ENCODE measurements at places on chromosomes 6 and 20.

GRCh38 chr6:8733879-8734278 is 298.5 kb upstream of the SLC35B3 start:
- DNase-seq = no peak

GRCh38 chr6:137040393-137040792 is 4.4 kb downstream of the IL20RA start:
- no peak for DNase-seq

- no peak for DNase-seq
These were observed at the start of gene SLC13A3 for GRCh38 chr20:46651091-46651962. SLC13A3 (minus strand) TSS chr20:46651459; CDS start chr20:46651421, 38 bp downstream.

DNA sequence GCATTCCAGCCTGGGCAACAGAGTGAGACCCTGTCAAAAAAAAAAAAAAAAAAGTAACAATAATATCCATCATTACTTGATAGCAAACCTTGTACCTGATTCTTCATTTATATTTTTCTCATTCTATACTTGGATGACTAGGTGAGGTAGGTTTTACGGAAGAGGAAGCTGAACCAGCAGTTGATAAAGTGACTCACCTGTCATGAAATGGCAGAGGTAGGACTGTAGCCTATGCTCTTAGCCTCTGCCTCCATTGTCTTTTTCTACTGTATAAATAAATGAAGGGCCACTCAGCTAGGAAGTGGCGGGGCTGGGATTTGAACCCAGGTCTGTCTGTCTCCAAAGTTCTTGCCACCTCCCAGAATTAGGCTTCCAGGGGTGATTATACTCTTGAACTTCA is 20.7 kb upstream of the EPB41L1 start:
- DNase-seq = no peak

DNA sequence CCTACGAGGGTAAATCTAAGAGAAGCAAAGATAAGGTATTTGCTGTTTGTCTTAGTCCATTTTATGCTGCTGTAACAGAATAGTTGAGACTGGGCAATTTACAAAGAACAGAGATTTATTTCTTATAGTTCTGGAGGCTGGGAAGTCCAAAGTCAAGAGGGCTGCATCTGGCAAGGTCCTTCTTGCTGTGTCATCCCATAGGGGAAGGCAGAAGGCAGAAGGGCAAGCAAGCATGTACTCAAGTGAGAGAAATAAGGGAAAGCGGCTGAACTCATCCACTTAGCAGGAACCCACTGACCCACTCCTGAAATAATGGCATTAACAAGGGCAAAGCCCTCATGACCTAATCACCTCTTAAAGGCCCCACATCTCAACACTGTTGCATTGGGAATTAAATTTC is 102.7 kb downstream of the AGPAT4 start:
- DNase-seq = no peak

- no peak for DNase-seq
These were observed 464.3 kb upstream of the BTBD3 start for GRCh38 chr20:11453430-11453829.

GRCh38 chr6:147204060-147204785 is at the start of gene STXBP5:
STXBP5 (plus strand) TSS chr6:147204417; CDS start chr6:147204533, 116 bp downstream.
- DNase-seq = peak; percentile 52

- no peak for DNase-seq
These were observed 123.4 kb downstream of the MAFB start for GRCh38 chr20:40565682-40566040.

GRCh38 chr6:166446146-166446545 is 63.4 kb upstream of the MPC1 start:
- no peak for DNase-seq

GRCh38 chr6:169132352-169132940 is 121.2 kb downstream of the THBS2 start:
- DNase-seq = no peak

DNA sequence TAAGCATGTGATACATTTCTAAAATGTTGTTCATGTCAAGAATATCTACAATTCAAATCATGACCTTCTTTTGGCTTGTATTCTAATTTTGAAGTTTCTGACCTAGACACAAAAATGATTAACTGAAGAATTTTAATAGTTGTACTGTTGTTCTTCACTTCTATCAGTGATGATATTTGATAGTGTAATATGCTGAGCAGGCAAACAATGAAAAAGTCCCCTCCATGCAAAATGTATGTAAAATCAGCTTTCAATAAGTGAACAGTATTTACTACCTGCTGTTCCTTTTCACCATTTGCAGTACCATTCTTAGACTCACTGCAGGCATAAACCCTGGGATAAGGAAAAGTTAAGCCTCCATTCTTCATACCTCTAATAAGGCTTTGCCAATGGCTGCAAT is 201.5 kb downstream of the LAMA2 start:
- DNase-seq = no peak

DNA sequence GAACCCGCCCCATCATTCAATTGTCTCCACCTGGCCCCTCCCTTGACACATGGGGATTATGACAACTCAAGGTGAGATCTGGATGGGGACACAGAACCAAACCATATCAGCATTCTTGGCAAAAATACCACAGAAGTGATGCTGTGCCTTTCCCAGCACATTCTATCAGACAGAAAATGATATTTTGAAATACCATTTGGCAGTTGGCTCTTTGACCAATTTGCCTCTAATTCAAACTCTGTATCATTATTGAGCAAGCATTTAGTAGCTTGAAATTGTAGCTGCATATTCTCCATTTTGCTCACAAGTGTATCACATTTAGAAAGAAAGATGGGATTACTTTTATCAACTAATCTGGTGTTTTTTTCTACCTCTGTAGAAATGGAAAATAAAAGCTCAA is 64.0 kb downstream of the PLCB1 start:
- DNase-seq = no peak

- no peak for DNase-seq
These were observed 21.6 kb downstream of the SASH1 start for GRCh38 chr6:148364056-148364824.

GRCh38 chr20:2335096-2335870 is 39.5 kb downstream of the TGM3 start:
- no peak for DNase-seq

DNA sequence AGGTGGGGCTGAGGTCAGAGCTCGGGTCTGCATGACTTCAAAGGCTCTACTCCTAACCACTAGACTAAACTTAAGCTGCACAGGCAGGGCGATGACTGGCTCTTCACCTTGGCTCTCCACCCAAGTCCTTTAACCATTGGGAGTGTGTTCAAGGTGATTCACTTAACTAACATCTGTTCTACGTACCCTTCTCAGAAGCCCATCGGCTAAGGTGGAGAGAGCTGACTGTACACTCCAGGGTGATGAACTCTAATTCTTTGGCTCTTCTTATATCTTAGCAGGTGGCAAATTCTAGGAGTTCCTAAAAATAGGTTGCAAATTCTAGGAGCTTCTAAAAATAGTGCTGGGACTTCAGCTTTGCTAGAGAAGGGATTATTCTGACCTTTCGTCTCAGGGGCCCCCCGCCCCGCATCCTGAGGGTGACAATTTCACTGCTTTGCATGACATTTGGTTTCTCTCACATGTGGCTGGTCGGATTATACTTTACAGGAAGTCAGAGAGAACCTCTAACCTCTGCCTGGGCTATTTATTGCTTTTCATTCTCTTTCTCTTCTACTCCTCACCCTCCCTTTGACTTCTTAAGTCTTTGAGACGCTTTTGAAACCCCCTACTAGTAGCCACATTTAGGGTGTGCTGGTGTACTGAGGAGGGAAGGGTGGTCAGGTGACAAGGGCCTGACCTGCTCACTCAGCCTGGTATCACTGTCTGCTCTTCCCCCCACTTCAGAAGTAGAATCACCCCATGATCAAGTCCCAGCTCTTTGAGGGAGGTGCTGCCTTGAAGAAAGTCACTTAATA is 55.5 kb downstream of the PRDM1 start:
- peak; percentile 65 for DNase-seq

DNA sequence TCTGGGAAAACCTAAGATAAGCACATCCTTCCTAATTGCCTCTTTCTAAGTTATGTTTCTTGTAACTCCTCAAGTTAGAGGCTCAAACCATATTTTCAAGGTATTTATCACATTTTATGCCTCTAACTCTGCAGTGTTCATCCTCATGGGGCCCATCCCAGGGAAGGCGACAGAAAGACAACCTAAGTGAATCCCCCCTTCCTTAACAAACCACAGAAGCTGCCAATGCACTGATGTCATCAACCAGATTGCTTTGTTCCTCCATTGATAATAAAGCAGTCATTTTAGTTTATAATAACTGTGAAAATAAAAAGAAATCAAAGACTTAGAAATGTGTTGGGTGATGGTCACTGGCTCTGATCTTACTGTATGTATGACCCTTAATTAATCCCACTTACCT is 119.5 kb upstream of the TCF21 start:
- DNase-seq = no peak

- DNase-seq = no peak
These were observed 206.8 kb upstream of the SLC35B3 start for GRCh38 chr6:8642131-8642530.

- DNase-seq = peak; percentile 38
These were observed 37.8 kb downstream of the EIF2S2 start for GRCh38 chr20:34074101-34074760.

- DNase-seq = no peak
These were observed 6.3 kb upstream of the ARFGEF3 start for GRCh38 chr6:138155443-138155842.

- no peak for DNase-seq
These were observed 537 bp downstream of the CSTF1 start for GRCh38 chr20:56392881-56393482.

DNA sequence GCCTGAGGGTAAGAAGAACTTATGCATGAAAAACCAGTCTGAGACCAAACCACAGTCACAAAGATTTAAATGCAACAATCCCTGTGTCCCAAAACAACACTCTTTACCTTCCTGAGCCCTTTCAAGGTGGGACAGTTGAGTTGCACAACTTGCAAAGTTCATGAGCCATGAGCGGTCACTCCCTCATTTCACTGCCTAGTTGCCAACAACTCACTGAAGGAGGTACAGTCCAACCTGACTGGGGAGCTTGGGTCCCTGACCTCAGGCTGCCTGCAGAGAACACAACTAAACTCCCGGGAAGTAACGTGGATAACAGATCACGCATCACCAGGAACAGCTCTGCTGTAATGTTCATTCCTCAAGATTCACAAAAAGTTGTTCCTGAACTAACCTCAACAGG is 69.4 kb downstream of the MBOAT1 start:
- DNase-seq = no peak

DNA sequence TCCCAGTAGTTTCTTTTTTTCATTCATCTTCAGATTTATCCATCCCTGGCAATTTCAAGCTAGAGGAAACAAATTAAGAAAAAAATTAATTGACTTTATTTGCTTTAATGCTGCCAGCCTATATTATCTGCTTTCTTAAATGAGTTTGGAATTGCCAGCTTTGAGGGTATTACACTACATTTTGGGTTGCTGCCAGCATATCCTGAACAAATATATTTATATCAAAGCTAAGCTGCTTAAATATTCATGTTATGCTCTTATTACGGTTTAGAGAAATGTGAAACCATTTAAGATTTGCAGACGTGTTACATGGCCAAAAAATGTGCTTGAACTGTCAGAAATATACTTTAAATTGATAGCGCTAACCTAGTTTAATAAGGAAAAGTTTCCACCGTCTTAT is 59.7 kb downstream of the GRIK2 start:
- no peak for DNase-seq

DNA sequence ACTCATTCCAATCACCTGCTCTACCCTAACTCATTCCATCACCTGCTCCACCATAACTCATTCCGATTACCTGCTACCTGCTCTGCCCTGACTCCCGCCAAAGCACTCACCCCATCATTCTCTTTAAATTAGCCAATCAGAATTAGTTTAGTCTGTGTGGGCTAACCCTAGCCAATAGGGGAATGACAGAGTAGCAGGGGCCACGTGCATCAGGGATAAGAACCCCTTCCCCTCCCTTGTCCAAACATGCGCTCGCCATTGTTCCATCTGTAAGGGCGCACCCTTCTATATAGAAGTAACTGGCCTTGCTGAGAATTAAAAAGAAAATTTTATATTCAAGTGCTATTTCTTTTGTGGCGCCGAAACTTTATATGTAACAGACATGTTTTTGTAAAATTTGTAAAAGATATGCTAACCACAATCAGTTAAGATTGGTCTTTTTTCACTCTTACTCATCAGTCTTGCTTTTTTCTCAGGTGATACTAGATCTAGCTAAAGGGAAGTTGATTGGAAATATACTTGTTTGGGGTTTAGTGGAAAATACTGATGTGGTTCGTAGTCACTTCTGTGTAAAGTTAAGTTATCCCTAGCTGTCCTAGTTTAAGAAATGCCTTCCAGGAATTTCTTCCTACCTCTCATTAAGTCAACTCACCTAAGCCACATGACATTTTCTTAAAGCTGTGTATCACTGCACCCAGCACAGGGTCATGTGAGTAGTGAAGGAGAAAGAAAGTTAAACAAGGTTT is 16.5 kb downstream of the RTN4IP1 start:
- no peak for DNase-seq

GRCh38 chr6:39791850-39792539 is at the start of gene DAAM2:
DAAM2 (plus strand) TSS chr6:39792376; CDS start chr6:39856303, 63,927 bp downstream.
- DNase-seq = peak; percentile 4

- no peak for DNase-seq
These were observed at the start of gene PHACTR3 for GRCh38 chr20:59603781-59604541. PHACTR3 (plus strand) TSS chr20:59604540; CDS start chr20:59605015, 475 bp downstream.

DNA sequence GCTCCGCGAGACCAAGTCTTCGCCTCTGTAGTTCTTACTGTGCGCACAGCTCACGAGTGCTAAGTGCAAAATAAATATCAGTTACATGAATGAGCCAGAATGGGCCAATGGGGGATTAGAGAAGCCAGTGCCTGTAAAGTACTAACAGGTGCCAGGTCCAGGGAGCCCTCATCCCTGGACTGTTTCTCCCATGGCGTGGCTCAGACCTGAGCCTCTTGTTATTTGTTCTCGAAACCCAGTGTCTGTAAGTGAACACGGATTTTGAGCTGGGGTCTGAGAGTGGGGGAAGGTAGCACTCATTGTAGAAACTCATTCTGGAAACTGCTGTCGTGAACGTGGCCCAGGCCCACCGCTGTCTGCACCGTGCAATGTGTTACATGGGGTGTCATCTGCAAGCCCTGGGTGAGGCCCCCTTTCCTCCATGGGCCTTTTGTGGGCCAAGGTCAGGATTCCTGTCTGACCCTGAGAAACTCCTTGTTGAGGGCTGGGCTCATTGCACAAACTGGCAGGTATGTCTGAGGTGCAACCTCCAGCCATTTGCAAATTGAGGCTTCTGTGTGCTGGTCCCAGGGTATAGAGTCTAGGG is 154.7 kb downstream of the SYCP2 start:
- no peak for DNase-seq

- no peak for DNase-seq
These were observed 28.8 kb downstream of the FITM2 start for GRCh38 chr20:44282192-44282591.

DNA sequence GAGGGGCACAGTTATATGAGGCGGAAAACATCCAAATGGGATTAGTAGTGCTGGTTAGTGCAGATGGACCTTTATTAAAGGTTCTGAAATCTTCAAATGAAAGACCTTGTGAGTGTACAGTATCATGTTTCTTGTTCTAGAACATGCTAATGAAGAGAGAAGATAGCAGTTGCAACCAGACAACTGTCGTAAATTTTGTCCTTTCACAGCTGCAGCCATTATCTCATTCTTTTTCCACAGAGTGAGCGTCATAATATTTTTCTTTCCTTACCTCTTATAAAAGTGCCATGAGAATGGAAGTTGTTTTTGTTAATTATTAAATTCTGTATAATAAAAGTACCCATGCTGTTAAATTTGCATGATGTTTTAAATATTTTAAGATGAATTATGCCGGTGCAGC is 4.4 kb upstream of the C6orf163 start:
- DNase-seq = no peak

- no peak for DNase-seq
These were observed 62.5 kb upstream of the SYNCRIP start for GRCh38 chr6:85705220-85705619.

GRCh38 chr6:23175391-23175790 is 606.0 kb downstream of the HDGFL1 start:
- no peak for DNase-seq

GRCh38 chr6:42727087-42727611 is 4.8 kb upstream of the PRPH2 start:
- peak; percentile 11 for DNase-seq

All from activated CD4-positive, alpha-beta T cell treated with anti-CD3 and anti-CD28 coated beads for 48 hours (primary cell).